Mesothelial cell of epicardium (in vitro differentiated cells): ENCODE measurements at places on chromosomes 6 and 20.
A peak's percentile ranks its signal among the peaks of the same experiment; 100 is the strongest.

DNA sequence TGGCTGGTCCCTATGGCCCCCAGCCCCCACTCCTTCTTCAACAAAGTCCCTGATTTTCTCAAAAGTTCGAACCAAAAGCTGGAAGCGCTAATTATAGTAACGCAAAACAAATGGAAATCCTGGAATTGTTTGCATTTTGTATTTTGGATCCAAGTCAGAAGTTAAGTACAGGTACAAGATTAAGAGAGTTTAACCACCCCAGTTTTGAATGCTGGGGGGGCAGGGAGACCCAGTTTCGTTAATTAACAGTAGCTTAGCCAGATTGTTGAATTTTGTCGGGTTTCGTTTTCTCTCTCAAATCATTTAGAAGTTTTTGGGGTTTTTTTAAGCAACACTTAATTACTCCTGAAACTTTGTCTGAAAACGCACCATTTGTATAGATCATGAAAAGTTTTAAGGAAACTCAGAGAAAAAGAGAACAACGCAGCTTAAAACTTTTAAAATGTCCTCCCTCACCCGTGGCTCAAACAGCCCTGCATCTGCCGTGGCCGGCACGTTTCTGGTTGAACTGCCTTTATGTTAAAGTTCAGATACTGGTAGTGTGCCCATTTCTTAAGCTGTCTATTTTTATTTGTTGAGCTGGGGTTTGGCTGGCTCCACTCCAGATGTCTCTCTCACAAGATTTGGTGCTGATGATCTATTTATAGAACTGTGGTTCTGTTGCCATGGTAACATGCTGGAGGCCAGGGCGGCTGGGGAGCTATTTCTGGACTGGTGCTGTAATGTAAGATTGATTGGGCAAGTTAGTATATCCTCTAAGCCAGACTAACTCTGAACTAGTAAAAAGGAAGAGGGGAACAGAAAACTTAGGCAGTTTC, 55.0 kb downstream of the GNAS start:
- no peaks in the 10 kb centered on the region for H3K27me3 ChIP-seq
- peaks cover 68% of the 10 kb centered on the region for H3K36me3 ChIP-seq
- H3K4me1 ChIP-seq = peaks cover 18% of the 10 kb centered on the region
- H3K4me3 ChIP-seq = peak overlapping the region; percentile 44

DNA sequence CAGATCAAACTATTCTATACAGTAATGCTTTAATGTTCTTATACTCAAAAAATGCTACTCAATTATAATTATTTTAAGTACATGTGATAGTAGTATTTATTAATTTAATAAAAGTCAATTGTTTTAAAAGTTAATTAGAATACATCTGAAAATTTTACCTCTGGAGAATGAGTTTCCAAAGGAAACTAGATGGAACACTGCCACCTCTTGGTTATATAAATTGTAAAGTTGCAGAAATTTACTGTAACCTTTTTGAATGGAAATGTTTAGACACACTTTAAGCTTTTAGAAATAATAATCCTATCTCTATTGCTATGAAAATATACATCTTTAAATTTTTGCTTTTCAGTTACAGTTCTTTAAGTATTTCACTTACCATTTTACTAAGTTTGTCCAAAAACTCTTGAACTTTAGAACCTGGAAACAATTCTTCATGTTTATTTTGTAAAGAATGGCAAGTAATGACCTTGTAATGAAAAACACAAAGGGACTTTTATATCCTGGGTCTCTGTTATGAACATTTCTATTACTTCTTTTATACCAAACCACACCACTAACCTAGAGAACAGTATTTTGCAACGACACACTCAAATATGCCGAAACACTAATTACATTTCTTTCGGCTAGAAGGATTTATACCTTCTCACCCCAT, 10.9 kb upstream of the BMP5 start:
- H3K27ac ChIP-seq = no peak overlapping the region
- no peaks in the 10 kb centered on the region for H3K27me3 ChIP-seq
- H3K4me3 ChIP-seq = no peak overlapping the region
- peaks cover 15% of the 10 kb centered on the region for H3K4me1 ChIP-seq

- H3K4me3 ChIP-seq = no peak overlapping the region
- DNase-seq = no peak
- H3K36me3 ChIP-seq = peaks cover 9% of the 10 kb centered on the region
- H3K4me1 ChIP-seq = peaks cover 5% of the 10 kb centered on the region
Observed at GRCh38 chr6:158020272-158020711, 38.6 kb downstream of the SYNJ2 start.

- peaks cover 12% of the 10 kb centered on the region for H3K36me3 ChIP-seq
- H3K4me1 ChIP-seq = peaks cover 28% of the 10 kb centered on the region
- no peaks in the 10 kb centered on the region for H3K27me3 ChIP-seq
- no peak for DNase-seq
Observed at GRCh38 chr6:155310596-155310995, 3.7 kb downstream of the TFB1M start.

DNA sequence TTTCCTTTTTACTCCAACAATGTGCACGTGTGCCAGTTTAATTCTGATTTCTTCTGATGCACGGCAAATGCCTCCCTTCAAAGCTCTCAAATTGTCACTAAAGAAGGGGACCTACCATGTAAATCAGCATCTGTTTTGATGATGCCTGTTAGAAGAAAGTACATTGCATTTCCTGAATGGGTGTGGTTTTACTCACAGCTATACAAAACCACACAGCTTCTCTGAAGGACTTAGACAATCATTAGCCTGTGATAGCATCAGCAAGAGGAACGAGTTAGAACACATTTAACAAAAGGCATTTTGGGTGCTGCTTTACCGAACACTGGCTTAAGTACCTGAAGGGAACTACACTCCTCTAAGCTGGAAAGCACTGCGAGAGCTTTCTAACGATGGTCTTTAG, 109.4 kb downstream of the ATXN1 start:
- peaks cover 18% of the 10 kb centered on the region for H3K36me3 ChIP-seq
- no peak overlapping the region for H3K4me3 ChIP-seq
- H3K4me1 ChIP-seq = no peaks in the 10 kb centered on the region
- no peaks in the 10 kb centered on the region for H3K27me3 ChIP-seq
- no peak for DNase-seq
- H3K27ac ChIP-seq = no peak overlapping the region

DNA sequence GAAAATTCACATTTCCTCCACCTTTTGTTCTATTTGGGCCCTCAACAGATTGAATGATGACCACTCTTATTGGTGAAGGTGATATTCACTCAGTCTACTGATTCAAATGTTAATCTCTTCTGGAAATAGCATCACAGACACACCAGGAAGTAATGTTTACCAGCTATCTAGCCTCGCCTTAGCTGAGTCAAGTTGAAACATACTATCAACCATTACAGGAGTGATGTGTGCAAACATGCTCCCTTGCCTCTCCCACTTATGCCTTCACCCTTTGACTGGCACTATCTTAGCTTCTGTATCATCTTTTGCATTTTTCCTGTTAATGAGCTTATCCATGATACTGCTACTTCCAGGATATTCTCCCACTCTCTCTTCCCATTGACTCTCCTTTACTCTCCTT, 191.9 kb downstream of the CENPW start:
- H3K27me3 ChIP-seq = no peaks in the 10 kb centered on the region
- no peak for DNase-seq
- no peak overlapping the region for H3K4me3 ChIP-seq
- H3K4me1 ChIP-seq = peaks cover 65% of the 10 kb centered on the region
- H3K36me3 ChIP-seq = no peaks in the 10 kb centered on the region
